ENCODE measurements at places on chromosomes 5 and 9.

- DNase-seq, result no peak
Observed at GRCh38 chr5:149219584-149219983, 52.1 kb upstream of the AFAP1L1 start.

DNA sequence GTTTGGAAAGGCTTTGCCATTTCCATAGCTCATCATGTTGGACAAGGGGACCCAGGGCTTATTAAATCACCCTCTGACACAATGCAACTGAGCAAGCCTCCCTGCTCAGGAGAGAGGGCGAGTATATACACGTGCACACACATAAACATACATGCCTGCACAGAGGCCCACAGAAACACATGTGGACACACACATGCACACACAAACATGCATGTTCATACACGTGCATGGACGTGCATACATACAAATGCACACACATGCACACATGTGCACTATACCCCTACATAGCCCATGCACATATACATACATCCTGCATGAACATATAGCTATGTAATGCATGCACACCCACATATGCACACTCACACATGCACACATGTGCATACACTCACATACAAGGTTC lies 99.5 kb upstream of the ALDH1B1 start:
- no peak for DNase-seq

DNA sequence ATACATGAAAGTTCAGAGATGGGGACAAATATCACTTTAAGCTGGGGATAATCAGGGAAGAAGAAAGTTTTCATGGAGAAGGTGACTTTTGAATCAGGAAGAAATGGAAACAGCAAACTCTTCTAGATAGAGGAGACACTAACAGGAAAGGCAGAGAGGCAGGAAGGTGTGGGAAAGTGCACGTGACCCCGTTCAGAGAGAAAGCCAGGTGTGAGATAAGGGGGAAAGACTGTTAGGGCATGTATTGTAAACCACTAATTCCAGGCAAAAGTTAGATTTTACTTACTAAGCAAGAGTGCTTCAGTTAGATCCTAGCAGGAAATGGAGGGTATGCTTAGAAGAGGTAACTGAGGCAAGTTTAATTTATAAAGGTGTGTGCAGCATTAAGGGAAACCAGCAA lies 58.5 kb downstream of the PDCD1LG2 start:
- DNase-seq, result no peak

DNA sequence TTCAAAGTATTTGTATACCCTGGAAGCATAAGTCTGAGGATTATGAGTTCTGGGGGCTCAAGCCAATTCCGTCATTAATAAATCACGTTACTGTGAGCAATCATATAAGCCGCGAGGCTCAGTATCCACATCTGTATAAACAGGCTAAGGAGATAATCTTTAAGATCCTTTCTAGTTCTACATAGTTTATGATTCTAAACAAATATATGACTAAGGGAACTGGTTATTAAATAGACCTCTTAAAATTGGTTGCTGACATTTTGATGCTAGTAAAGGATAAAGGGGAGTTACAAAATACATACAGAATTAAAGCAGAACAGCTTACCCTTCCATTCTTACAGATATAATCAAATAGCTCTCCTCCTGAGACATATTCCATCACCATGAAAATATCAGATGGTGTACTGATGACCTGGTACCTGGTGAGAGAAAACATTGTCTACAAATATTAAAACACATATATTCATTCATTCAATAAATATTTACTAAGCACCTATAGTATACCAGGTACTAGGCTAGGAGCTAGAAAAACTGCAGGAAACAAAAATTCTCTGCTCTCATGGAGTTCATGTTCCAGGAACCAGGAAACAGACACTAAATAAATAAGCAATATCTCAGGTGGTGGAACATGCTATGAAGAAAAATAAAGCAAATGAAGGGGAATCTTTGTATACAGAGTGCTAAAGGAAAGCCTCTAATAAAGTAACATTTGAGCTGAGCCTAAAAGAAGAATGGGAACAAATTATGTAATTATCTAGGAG lies 19.5 kb upstream of the TTC33 start:
- DNase-seq, result no peak

DNA sequence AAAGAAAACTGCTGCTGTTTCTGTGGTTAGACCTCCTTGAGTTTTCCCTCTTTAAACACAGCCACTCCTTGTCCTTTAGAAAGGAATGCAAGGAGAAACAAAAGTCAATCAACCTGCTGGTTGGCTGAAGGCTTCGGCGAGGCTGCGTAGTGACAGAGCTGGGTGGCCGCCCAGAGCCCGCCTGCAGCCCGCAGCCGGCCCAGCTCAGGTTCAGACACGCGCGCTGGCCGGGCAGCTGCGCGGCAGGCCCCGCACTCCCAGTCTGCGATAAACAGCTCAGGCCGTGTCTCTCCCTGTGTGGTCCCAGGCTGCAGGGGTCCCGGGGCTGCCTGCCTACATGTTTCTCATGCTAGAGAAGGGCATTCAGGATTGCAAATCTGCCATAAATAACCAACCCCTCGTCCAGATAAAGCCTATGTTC lies 115.4 kb downstream of the HSD17B3 start:
- DNase-seq, result no peak
